ENCODE measurements at places on chromosomes 12 and 14.

DNA sequence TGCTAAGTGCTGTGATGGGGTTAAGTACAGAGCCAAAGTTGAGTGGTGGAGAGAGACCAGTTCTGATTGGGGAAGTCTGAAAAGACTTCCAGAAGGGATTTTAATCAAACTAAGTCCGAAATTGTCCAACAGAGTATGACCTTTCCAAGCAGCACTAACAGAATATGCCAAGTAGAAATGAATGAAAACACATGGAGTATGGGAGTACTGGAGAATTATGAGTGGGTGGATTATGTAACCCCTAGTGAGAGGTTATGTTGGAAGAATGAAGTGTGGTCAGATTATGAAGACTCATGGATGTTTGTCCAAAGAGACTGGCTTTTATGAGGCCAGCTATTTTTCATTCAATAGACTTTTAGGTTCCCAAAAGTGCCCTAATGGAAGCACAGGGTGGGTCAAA lies 94.0 kb upstream of the PLEKHA5 start:
- no peak for DNase-seq

GRCh38 chr14:92502541-92503286 lies 10.9 kb upstream of the RIN3 start:
- DNase-seq: no peak

DNA sequence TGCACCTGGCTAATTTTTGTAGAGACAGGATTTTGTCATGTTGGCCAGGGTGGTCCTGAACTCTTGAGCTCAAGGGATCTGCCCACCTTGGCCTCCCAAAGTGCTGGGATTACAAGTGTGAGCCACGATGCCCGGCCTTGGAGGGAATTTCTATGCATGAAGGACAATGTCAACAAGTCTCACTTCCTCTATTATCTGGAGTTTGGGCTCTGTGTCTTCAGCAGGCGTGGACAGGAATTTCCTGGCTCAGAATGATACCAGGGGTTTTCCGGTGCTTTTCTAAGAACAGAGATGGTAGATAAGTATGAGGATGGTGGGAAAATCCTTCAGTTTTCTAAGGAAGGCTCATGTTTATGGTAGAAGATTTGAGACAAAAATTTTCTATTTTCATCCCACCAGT lies 75.0 kb upstream of the CCDC60 start:
- DNase-seq: no peak

GRCh38 chr12:49750027-49750995 lies 9.0 kb downstream of the TMBIM6 start:
- no peak for DNase-seq

DNA sequence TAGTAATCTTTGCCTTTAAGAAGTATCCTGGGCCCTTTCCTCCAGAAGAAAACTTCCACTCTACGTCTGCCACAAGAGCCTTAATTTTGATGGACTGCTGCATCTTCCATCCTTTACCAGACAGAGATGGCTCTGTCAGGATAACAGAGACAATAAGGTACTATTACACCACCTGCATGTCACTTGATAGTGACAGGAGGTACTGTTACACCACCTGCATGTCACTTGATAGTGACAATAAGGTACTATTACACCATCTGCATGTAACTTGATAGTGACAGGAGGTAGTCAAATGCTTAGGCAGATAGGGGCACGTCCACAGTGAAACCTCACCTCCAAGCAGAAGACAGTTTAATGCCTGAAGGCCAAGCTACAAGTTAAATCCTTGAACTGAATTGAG lies 13.9 kb downstream of the OR6C74 start:
- no peak for DNase-seq

DNA sequence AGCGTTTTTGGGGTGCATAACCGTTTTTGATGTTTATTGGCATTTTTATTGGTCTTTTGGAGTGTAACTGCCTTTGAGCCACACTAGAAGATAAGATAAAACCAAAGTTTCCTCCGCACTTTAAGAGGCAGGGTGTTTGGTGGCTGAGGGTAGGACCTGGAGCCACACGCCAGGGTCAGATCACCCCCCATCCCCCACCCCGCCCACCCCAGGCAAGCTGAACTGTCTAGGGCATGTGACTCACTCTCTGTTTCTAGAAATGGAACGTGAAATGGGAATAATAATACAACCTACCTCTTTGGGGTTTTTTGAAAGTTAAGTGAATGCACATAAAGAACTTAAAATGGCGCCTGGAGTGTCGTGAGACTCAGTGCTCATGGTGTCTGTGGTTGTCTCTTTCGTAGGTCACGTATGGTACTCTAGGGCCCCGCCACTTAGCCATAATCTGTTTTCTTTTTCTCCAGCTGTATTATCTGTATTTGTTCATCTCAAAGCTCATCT lies 56.0 kb downstream of the PPP2R5C start:
- no peak for DNase-seq

GRCh38 chr14:98290596-98290995 lies 981.4 kb downstream of the BCL11B start:
- no peak for DNase-seq

GRCh38 chr14:100683578-100683977 lies 43.1 kb upstream of the DLK1 start:
- DNase-seq: no peak

- no peak for DNase-seq
These were observed 80.9 kb downstream of the ACACB start for GRCh38 chr12:109197327-109197726.

GRCh38 chr14:100714258-100714892 lies 12.3 kb upstream of the DLK1 start:
- no peak for DNase-seq

DNA sequence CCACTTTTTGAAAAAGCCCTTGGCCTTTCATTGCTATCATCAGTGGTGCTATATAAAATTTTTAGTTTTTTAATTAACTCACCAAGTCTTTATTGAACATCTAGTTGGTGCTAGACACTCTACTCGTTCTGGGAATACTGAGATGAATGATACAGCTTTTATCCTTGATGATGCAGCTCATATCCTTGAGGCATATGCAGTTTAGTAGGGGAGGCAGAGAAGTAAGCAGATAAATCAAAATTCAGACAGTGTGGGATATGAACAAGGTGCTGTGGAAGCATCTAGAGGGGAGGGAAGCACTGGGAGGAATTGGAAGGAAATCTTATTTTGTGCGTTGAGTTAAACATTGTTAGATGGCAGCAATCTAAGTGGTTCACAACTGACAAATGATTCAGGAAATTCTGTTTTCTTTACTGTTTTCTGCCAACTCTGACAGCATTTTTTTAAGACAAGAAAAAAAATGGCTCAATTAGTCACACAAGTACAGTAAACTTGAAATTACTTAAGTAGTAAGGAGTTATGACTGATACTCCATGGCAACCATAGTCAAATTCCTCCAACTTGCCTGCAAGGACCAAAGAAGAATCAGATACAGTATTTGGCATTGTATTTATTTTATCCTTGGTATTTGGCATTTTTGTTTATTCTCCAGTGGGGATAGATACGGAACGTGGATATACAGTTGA lies 119.2 kb downstream of the TMTC2 start:
- DNase-seq: no peak

DNA sequence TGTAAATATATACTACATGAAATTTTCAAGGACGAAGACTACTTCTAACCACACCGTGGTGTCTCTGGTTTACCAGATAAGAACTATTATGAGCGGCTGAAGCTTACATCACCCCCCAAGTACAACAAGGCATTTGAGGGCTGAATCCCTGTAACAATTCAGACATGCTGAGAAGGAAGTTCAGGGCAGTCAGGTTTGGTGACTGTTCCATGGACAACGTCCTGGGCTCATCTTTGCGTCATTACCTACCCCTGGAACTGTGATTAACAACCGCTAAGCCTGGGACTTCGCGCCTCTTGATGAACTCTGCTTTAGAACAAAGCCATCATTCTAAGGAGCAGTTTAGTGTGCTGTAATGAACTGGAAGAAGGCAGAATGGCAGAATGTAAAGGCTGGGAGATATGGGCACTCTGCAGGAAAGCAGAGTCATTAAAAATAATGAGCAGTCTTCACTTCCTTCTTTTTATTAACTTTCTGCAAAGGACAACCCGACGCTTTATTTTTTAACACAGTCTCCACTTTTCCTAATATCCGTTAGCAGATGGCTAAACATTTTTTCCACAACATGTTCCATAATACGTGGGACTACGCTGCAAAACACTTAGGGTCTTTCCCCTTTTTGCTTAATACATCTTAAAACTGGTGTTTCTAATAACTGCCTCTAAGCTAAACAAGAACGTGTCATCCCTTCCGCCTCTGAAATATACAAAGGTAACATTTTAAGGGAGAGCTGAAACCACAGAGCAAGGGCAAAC lies 263.2 kb downstream of the ADAMTS20 start:
- DNase-seq: no peak

- no peak for DNase-seq
These were observed 57.1 kb downstream of the STON2 start for GRCh38 chr14:81342850-81343580.

DNA sequence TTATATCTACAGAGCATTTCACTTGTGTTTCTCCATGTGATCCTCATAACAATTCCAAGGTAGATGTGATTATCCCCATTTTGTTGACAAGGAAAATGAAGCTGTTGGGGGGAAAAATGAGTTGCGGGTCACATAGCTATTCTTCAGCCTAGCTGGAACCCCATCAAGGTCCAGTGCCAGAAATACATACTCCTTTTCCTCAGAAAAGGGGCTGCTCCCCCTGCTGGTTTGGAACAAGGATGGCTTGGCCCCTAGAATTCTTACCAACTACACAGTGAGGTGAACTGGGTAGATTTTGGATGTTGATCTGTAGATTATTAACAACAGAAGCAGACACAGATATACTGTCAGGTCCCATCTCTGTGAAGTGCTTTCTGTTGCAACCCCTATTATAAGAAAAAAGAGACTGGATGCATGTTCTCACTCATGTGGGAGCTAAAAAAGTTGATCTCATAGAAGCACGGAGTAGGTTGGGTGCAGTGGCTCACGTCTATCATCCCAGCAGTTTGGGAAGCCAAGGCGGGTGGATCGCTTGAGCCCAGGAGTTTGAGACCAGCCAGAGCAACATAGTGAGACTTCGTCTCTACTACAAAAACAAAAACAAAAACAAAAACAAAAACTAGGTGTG lies 8.9 kb downstream of the IKZF4 start:
- DNase-seq: no peak

DNA sequence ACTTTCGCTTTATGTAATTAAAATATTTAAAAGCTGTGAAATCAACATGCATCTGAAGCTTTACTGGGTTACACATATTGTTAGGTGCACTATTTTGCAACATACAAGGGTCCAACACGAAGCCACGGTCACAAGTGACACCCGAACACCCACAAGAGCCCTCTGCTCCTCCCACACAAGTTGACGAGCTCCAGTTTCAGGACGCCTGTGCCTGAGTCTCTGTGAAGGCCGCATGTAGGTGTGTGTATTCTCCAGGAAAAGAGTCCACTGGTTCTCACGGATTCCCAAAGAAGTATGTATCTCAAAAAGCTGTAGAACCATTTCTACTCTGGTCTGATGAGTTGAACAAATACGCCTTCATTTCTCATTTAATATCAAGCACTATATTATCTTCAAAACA lies 12.0 kb downstream of the SLC15A4 start:
- DNase-seq: no peak

DNA sequence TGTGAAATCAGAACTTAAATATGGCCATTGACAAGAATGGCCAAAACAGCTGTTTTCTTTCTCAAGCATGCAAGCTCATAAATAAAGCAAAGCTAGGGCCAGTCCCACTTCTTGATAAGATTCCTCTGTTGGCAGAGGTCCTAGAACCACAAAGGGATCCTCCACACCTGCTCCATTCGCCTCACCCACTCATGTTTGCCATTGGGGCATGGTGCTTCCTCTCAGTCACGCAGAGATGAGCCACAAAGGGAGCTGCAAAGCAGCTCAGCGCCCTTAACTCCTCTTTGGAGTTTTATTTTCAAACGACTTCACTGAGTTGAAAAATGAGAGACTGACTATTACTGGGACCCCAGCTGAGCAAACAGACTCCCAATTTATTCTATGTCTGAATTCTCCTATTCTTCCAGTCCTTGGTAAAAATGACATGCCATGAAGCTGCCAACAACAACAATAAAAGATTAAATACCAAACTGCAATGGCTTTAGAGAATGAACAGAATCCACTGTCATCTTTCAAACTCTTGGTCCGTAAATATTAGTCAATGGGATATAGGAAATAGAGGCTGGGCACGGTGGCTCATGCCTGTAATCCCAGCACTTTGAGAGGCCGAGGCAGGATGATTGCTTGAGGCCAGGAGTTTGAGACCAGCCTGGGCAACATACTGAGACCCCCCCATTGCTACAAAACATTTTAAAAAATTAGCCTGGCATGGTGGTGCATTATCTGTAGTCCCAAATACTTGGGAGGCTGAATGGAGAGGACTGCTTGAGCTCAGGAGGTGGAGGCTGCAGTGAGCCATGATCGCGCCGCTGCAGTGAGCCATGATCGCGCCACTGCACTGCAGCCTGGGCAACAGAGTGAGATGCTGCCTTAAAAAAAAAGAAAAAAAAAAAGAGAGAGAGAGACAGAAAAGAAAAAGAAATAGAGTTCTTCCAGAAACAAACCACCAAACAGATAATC lies 16.4 kb downstream of the MANSC1 start:
- DNase-seq: peak; percentile 81

DNA sequence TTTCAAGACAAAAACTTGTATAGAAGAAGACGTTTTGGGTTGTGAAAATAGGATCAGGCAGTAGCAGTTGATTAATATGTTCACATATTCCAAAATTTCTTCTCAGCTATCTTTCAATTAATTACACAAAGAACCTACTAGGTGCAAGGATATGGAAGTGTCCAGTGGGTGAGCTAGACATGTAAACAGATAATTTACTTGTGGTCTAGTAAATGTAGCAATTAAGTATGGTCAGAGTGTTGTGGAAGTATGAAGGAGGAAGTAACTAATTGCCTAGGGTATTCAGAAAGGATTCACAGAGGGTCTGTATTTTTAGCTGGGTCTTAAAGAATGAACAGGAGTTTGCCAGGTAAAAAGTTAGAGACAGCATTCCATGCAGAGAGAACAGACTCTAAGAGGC lies 5.9 kb downstream of the GOLGA5 start:
- DNase-seq: no peak

DNA sequence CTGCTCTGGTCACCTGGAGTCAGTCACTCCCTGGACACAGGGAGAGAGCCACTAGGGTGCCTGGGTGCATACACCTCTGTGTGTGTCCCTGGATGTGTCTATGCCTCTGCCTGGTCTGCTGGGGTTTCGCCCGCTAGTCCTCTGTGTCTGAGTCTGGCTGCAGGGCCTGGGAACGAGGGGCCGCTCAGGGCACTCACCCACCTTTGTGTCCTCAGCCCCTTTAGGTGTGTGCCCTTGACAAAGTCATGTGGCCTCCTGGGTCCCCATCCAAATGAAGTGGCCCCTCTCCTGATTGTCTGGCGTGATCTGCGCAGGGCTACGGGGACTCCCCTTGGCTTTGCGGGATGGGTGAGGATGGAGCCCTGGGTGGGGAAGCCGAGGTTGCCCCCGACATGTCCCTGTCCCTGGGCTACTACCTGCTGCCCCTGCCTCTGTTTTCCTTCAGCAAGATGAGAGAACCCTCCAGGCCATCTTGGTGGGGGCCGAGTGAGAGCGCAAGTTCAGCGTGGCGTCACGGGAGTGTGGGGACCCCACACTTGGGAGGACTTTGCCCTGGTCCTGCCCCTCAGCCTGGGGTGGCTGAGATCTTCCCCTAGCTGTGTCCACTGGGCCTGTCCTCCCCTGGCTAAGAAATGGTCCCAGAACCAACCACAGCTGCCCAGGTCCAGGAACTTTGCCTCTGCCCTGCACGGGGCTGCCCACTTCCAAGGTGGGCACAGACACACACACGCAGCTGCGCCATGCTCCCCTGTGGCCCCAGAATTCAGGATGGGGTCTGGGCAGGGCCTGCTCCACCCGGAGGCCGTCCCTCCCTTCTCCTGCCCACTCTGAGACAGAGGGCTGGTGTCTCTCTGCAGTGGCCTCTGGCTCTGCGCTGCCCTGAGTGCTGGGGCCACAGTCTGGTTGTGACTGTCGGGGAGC lies 2.7 kb upstream of the AHNAK2 start:
- DNase-seq: no peak
